ENCODE measurements at places on chromosomes 6 and 20.

DNA sequence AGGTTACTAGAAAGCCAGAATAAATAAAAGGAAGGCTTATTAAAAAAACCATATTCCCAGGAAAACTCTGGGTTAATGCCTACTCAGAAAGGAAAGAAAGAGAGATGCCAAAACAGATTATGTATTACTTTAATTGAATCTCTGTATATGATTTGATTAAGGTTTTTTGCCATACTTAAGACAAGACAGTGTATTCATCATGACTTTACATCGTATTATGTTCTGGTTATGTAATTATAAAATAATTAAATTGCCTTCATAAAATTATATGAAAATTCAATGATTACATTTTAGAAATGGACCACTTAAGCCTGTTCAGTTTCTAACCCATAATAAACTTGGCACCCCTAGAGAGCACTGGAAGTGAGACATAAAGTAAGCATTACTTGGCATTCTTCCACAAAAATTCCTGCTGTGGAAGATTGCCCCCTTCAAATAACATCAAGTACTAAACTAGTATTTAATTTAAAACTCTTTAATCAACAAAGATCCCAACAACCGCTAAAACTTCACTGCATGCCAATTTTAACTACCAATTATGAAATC, 20.8 kb upstream of the IBTK start:
- no peak for DNase-seq

DNA sequence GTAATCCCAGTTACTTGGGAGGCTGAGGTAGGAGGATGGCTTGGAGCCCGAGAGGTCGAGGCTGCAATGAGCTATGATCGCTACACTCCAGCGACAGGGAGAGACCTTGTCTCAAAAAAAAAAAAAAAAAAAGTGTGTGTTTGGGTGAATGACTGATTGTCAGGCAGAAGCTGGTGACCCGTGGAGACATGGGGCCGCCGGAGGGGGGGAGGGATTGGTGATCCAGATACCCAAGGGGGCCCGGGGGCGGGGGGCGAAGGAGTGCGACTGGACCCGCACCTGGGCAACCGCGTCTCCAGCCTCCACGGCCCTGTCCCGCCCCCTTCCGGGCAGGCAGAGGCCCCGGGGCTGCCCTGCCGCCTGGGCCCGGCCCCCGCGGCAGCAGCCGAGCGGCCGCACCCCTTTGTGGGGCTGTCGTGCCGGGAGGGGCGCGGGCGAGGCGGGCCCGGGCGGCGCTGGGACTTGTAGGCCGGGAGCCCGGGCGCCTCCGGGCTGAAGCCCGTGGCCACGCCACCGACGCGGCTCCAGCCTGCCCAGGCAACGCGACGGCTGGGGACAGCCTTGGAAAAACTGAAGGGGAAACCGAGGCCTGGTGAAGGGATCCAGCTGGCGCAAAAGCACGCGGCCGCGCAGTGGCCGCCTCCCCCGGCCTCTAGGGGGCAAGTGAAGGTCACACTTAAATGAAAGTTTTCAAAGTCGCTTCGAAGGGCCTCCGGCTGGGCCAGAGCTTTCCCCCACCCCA, 2.1 kb upstream of the RBM38 start:
- peak; percentile 67 for DNase-seq

DNA sequence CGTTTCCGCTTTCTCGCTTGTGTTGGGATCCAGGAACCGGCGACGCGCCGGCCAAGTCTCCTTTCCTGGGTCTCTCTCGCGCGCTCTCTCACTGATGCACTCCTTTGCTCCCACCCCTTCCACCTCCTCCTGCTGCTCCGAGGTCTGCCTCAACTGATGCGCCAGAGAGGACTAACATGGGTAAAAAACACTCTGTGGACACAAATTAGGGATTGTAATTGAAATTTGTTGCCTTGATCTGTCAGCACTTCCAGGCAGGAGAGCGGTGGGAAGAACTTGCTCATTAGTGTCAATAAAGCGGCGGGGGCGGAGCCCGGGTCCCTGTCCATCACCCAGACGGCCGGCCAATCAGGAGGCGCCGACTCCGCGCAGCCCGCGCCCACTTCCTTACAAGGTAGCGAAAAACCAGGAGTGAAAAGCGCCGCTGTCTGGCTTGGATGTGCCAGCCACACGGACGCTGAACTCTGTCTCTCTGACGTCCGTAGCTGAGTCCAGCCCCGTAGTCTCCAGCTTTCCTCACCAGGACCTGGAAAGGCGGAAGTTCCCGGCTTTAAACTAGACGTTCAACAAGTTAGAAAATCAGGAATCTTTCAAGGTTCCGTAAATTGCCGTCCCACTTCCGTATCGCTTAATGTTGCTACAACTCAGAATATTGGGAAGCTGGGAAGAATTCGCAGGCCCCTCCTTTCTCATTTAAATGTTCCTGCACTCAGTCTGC, at the start of gene TBX18:
TBX18 (minus strand) TSS at position 267 of the 718 bp plus-strand sequence. CDS start 417 bp downstream, outside the sequence.
- peak; percentile 76 for DNase-seq

GRCh38 chr6:47724300-47724699, 25.9 kb downstream of the ADGRF4 start:
- no peak for DNase-seq

DNA sequence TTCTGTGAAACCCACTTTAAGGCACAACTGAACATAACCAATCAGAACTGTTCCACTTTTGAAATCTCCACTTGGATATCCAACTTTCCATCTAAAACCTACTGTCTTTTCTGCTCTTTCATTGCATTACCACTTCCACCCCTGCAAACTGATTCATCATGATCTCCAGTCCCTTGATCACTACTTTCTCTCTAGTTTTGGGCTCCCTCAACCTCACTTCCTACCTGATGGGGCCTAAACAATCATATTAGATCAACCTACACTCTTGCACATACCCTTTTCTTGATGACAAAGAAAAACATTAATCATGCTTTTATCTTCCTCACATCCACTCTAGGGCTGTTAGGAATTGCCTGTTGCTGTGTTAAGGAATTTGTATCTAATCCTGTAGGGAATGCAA, 137.6 kb downstream of the PDSS2 start:
- DNase-seq = no peak

- no peak for DNase-seq
Observed at GRCh38 chr6:25921525-25922203, 8.8 kb downstream of the SLC17A2 start.
